ENCODE measurements at places on chromosomes 11 and 22.

DNA sequence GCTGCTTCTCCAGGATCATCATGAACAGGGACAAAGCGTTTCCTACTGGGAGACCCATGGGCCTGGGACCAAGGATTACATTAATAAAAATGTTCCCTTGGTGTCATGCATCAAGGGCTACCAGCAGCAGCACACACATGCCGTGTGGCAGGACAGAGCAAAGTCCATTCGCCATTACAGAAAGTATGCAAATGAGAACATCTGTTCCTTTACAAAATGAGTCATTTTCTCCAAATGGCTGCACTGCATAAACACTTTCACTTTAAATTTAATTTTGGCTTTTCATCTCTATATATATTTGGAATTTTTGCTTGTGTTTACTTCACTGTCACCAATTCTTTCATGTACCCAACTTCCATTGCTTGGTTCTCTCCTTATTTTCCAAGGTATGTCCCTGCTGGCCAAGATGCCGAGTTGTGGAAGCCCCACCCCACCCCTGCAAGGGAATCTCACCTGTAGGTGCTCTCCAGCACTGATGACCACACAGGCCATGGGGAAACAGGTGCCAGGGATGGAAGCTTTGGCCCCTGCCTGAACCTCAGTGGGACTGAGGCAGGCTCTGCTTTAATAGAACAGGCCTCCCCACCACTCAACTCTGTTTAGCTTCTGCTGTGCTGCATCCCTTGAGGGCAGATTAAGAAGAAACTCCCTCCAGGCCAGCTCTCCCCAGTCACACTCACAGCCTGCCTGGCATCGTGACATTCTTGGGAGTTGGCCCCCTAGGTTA lies 15.6 kb upstream of the GNAZ start:
- peak; percentile 27 for DNase-seq

DNA sequence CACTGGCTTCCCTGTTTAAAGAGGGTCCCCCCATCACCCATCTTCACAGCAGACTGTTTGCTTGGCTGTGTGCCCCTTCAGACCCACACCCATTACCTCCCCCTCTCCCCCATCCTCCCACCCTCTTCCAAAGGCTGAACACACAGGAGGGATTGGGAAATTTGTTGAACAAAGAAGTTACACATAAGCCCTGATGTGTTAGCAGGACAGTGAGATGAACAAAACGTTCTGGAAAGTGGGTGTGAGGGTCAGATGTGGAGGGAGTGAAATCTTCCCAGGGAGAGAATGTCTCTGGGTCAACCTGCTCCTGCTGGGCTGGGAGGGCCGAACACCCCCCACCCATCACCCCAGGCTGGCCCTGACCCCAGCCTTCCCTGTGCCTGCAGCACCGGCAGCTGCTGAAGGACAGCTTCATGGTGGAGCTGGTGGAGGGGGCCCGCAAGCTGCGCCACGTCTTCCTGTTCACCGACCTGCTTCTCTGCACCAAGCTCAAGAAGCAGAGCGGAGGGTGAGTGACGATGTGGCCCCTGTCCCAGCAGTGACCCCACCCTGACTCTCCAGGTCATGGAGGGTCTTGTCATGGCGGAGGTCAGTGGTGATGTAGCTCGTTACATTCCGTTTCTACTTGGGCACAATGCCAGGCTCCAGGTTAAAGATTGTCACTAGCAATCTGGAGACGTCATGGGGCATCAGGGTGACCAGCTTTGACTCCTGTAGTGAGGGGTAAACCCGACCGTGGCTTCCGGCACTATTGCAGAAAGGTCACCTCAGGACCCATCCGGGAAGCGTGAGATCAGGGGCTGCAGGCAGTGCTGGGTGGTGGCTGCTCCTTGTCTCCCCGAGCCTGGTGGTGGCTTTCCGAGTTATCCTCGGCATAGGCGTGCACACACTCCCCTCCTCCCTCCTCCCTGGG lies 103.5 kb downstream of the BCR start:
- no peak for DNase-seq

DNA sequence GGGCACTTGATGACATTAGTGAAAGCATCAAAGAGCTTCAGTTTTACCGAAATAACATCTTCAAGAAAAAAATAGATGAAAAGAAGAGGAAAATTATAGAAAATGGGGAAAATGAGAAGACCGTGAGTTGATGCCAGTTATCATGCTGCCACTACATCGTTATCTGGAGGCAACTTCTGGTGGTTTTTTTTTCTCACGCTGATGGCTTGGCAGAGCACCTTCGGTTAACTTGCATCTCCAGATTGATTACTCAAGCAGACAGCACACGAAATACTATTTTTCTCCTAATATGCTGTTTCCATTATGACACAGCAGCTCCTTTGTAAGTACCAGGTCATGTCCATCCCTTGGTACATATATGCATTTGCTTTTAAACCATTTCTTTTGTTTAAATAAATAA lies 10.6 kb downstream of the REXO2 start:
- DNase-seq = no peak

DNA sequence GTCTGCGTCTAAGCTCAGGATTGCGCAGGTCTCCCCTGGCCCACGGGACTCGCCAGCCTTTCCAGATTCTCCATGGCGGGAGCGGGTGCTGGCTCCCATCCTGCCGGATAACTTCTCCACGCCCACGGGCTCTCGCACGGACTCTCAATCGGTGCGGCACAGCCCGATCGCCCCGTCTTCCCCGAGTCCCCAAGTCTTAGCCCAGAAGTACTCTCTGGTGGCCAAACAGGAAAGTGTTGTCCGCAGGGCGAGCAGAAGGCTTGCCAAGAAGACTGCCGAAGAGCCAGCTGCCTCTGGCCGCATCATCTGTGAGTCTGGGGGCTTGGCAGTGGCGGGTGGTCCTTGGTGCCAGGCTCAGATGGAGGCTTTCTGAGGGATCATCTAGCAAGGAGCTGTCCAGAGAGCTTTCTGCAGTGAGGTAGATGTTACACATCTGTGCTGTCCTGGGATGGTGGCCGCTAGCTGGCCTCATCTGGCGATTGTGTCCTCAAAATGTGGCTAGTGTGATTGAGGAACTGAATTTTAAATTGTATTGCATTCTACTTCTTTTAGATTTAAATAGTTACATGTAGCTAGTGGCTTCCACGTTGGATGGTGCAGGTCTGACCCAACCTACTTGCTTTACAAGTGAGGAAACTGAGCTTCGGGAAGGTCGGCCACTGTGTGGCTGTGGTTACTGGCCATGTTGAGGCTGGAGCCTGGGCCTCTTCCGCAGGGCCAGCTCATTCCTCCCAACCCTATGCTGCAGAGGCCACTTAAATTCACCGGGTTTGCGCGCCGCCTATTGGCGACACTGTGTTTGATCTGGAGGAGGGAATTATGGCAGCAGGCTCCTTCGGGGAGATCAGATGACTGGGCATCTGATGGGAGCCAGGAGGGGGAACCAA lies 6.7 kb downstream of the INCENP start:
- peak; percentile 55 for DNase-seq

DNA sequence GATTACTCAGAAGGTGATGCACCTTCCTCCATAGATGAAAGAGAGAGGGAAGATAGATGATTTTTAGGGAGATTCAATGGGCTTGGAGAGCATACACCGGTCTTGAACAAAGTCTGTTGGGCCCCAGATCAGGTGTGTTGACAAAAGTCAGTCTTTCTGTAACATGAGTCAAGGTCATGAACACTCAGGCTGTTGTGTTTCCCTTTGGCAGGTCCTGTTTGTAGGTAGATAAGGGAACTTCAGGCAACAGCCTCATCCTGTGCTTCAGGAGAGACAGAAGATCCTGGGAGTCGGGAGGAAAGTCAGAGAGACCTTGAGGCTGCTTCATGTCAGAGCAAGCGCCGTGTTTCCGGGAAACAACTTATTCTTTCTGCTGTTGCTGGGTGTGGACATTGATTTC lies 703.1 kb downstream of the BRD1 start:
- DNase-seq = no peak

- DNase-seq = peak; percentile 21
These were observed 144.1 kb upstream of the B3GAT1 start for GRCh38 chr11:134556186-134556585.

GRCh38 chr11:82960779-82961143 lies 59.2 kb downstream of the DDIAS start:
- DNase-seq = no peak

GRCh38 chr22:27934069-27934468 lies 15.0 kb upstream of the PITPNB start:
- DNase-seq = no peak

DNA sequence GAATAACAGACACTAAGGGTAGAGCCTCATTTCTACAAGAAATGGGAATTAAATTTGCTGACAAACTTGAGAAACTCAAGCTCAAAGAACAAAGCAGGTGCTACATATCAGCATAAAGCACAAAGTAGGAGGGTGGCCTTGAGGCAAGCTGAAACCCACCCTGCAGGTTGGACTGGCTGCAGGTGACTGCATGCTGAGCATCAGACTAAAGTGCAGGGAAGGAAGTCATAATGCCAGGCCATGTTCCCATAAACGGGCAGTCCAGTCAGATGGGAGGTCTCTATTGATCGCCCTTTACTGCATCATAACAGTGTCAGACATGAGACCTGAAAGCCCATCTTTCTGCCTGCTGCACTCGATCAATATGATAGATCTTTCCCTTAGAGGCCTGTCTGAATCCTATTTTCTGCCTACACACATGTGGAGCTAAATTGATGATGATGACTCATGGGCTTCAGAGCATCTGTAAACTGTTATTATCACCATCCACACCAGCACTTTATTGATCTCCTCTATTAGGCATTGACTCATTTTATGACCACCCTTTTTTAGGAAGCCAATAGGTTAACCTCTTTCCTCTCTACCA lies 224.5 kb upstream of the DDI1 start:
- peak; percentile 45 for DNase-seq

DNA sequence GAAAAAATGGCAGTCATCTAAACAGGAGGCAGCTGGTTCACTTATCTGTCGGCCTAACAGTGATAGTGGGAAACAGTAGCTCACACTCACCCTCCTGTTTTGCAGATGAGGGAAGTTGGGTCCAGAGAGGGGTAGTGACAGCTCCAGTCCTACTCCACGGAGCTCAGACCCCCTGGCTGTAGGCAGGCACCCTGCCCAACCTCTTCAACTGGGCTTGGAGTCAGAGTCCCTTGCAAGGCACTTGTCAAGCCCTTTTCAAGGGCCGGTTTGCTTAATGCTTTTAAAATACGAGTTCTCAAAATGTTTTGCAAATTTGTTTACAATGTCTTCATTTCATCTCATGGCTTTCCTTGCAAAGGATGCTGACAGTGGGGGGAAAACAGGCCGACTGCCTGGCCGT lies 75.1 kb downstream of the BMAL1 start:
- no peak for DNase-seq

DNA sequence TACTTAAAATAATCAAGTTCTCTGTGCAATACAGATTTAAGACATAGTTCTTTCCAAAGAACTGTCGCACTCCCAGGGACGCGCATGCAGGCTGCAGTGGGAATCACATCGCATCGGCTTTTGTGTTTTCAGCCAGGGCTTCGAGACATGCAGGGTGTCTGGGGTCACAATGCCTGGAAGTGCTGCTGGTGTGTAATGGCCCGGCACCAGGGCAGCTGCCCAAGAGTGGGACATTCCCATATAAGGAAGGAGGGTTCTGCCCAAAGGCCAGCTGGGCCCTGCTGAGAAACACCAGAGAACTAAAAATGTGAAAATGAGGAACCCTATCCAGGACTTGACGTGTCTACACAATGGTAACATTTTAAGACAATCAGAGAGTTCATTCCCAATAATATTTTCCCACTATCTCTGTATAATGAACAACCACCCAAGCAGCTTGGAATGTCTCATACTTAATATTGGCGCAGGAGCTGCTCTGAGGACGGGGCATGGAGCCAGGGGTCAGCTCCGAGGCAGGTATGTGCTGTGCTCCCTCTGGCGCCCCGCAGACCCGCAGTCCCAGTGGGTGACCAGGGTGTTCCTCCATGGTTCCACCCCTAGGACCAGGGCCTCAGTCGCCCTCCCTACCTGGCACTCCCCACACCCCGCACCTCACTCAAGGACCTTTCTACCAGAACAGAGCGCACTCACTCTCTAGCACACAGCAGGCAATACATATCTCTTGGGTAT lies 11.3 kb downstream of the MCAT start:
- no peak for DNase-seq

- peak; percentile 62 for DNase-seq
These were observed 1.7 kb downstream of the STX3 start for GRCh38 chr11:59756845-59757244.

DNA sequence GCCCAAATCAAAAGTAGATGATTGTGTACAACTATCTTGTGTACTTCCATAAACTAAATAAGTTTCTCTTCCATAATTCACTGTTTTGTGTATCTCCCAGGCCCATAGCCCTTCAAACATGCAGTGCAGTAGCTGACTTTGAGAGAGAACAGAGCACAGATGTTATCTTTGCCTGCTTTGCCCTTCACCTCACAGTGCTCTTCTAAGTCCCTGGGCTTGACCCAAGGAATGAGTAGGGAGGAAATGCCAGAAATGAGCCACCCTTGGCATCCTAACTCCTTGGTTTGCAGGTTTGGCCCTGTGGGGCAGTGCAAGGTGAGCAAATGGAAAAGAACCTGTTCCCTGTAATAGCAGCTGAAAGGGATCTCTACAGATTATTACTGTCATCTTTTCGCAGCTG lies 79.2 kb downstream of the STIM1 start:
- DNase-seq = no peak

GRCh38 chr11:78039919-78040671 lies 17.0 kb upstream of the KCTD14 start:
- DNase-seq = no peak

GRCh38 chr22:47534804-47535410 lies 772.5 kb downstream of the TBC1D22A start:
- no peak for DNase-seq

DNA sequence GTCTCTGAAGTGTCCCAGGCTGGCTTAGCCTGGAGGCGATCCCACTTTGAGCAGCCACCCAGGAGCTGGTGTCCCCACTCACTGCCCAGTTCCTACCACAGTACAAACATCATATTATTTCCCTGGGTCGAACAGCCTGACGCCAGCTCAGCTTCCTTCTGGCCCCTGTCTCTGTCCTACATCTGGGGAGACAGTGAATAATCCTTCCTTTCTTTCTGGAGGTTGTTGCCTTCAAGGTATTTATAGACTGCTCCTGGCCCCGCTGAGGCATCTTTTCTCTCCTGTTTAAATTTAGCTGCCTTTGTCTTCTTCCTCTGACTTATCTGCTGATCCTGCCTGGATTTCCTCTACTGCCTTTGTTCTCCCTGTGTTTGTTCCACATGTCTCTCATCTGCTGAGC lies 56.8 kb upstream of the LRRC55 start:
- no peak for DNase-seq

- no peak for DNase-seq
These were observed 75.8 kb downstream of the NAT10 start for GRCh38 chr11:34181251-34181650.

- DNase-seq = no peak
These were observed 59.6 kb downstream of the GUCY1A2 start for GRCh38 chr11:106958517-106959248.

Measured in endodermal cell (in vitro differentiated cells).